ENCODE measurements at places on chromosomes 2 and 18.
A peak's percentile ranks its signal among the peaks of the same experiment; 100 is the strongest.

DNA sequence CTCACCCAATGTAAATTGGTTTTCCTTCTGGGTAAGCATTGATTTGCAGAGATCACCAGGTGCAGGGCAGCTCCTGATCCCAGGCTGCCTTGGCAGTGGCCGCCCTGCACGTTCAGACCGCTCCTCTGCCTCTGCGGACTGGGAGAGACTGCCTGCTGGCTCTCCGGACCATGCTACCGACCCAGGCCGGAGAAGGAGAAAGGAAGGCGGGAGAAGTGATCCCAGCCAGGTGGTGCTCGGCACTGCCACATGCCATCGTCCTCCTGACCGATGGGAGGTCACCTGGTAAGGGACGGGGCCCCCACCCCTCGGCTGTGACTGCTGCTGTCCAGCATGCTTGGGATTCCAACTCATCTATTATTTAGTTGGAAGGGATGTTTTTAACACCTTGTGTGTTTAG is 108.1 kb upstream of the POU3F3 start:
- DNase-seq: no peak

GRCh38 chr2:85647823-85648526 is 20.0 kb downstream of the SFTPB start:
- no peak for DNase-seq

- no peak for DNase-seq
These were observed 13.9 kb upstream of the ATP6V1B1 start for GRCh38 chr2:70921839-70922234.

GRCh38 chr2:24642351-24642750 is 150.8 kb downstream of the PTRHD1 start:
- peak; percentile 29 for DNase-seq

DNA sequence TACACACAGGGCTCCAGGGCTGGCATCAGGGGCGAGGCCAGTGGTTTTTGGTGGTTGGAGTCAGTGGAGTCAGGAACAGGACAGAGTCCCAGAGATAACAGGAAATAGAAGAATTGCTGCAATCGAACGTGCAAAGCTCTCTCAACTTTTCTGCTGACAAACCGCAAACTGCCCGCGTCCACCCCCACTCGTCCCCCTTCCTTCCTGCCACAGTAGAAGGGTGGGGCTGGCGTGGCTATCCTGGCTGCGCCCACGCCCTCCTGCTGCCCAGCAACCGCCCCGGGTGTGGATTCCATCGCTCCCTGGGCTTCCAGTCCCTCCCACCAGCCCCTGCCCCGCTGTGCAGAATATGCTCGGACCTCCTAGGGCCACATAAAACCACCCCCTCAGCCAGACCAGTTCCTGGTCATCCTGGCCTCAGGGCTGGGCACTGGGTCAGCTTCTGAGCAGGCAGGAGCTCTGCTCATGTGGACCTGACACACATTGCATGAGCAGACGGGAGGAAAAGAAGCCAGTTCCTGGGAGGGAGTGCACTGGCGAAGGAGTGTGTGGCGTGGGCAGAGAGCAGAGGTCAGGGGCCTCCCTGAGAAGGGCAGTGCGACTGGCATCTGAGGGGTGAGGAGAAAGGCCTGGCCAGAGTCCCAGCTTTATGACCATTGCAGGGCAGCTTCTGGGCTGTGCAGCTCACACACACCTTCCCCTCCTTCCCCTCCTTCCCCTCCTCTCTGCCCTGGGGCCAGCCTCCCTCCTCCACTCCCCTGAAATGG is 85.4 kb upstream of the ATG16L1 start:
- DNase-seq: no peak

DNA sequence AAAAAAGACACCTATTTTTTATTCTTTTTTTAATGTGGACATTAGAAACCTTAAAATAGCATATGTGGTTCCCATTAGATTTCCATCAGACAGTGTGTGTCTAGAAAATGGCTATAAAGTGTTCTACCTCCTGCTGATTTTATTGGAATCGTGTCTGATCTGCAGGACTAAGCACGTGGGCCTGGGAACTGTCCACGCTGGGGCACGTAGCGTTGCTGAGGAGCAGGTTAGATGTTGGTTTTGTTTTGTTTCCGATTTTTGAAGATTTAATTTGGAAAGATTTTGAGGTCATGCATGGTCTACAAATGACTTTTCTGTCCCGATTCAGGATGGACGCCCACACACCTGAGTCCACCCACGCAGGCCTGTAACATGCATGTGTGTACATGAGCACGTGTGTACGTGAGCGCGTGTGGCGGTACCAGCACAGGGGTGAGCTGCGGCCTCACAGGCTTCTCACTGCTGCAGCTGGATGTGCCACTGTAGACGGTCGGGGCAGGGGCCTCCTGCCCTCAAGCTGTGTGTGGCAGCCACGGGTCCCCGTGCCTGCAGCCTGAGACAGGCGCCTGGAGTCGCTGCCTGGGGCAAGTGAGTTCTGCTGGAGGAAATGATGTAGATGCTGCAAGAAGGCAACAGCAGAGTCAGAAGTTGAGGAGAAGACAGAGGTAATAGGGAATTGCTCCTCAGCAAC is 99.7 kb upstream of the CTDP1 start:
- DNase-seq: no peak

DNA sequence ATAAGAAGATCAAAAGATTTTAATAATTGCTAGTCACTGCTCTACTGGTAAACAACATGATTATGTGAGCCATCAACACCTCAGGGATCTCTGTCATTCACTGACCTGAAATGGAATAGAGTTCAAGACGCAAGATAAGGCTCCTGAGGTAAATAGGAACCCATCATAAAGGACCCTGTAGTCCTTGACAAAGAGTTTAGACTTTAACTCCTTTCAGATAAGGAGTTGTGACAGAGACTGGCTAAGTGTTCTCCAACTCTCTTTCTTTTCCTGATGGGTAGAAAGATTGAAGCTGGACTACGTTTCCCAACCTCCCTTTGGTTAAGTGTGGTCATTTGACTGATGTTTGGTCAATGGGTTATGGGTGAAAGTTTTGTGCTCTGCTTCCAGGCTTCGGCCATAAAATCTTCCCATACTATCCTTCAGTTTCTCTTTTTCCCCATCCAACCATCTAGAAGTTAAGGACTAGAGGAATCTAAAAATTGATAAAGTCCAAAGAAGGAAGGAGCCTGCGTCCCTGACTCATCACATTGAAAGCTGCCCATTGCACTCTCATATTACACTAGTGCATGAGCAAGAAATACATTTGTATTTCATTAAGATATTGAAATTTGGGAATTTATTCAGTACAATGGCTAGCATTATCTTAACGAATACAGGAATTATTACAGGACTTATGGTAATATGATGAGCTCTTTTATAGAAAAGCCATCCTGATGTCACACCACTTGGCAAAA is 293.7 kb upstream of the ACVR2A start:
- DNase-seq: no peak

Data from NCI-H774 (cell line).